ENCODE measurements at places on chromosomes 6 and 20.
A peak's percentile ranks its signal among the peaks of the same experiment; 100 is the strongest.

- DNase-seq = no peak
Observed at GRCh38 chr6:158669145-158670035, 19.5 kb downstream of the SYTL3 start.

- peak; percentile 97 for DNase-seq
Observed at GRCh38 chr6:2989332-2990247, 10.1 kb upstream of the NQO2 start.

- DNase-seq = no peak
Observed at GRCh38 chr6:43952746-43953145, 174.5 kb downstream of the MRPL14 start.

GRCh38 chr6:33202799-33203198 is 1.7 kb upstream of the HSD17B8 start:
- DNase-seq = no peak

GRCh38 chr20:8385247-8385646 is 253.2 kb downstream of the PLCB1 start:
- peak; percentile 28 for DNase-seq
